ENCODE measurements at places on chromosomes 6 and 20.

GRCh38 chr6:33620158-33620855 is 815 bp upstream of the ITPR3 start:
- peak; percentile 54 for DNase-seq

- peak; percentile 59 for DNase-seq
Observed at GRCh38 chr6:146028252-146028795, 538 bp upstream of the GRM1 start.

DNA sequence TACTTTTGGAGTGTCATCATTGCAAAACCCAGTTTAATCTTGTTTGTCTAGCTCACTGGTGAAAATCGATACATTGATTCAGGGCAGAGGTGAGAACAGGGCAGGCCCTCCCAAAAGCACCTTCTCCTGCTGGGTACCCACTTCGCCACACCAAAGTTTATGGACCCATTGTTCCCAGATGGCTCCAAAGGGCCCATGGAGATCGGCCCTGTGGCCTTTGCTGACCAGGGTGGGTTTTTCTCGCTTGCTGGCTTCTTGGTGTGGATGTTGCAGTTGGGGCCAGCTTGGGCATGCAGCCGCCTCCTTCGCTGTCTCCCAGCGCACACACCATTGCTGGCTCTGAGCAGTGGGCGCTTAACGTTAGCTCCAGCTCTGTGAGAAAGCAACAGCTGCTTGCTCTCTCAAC is 178.1 kb upstream of the PDE10A start:
- DNase-seq = no peak

DNA sequence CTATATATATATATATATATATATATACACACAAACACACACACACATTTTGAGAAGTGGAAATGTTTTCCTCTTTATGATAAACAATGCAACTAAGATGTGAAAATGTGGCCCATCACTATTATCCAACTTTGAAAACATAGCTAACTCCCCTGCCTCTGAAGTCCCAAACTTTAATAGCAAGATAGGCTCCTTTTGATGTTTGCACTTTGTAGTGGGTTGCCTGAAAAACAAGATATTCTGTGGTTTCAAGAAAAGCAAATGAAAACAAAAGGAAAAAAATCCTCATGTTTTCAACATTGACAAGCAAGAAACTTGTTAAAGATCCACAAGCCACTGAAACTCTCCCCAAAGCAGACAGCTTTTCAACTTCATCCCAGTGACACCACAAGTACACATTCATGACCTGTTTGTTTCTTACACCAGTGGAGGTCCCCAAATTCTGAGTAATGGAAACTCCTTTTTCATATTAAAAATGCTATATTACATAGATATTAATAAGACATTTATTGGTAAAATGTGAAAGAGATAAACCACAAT is 90.0 kb downstream of the IPCEF1 start:
- DNase-seq = no peak

GRCh38 chr20:21534453-21534852 is 20.6 kb upstream of the NKX2-2 start:
- no peak for DNase-seq

DNA sequence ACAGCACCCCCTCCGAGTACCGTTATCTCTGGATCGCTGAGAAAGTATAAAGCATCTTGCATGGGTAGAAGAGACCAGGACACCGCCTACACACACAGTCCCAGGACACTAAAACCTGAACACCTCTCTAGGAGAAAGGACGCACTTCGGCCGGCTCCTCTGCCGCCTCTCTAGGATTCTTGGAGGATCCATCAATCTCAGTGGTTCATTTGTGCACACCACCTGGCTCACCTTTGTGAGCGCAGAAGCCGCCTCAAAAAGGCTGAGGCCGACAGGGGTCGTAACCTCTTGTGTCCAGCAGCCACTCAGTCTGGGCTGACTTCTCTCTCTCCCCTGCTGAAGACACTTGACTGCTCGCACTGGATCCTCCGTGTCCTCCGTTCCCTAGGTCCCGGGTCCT is 13.5 kb downstream of the ZSCAN23 start:
- no peak for DNase-seq

DNA sequence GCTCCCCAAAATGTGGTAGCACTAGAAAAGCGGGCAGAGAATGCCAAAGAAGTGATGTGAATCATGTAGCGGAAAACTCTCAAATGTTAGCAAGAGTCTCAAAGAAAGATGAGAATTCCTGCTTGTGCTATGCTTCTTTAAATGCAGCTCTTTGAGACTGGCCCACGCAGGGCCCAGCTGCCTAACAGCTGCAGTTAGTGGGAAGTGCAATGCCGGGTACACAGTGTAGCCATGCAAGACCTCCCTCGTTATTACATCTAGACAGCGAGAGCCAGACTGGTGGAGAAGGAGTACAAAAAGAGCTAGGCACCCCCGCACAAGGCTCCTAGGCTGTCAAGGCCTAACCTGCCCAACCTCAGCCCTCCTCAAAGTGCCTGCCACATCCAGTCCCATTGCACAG is 201.7 kb upstream of the PRDM1 start:
- no peak for DNase-seq

All from stimulated activated CD8-positive, alpha-beta memory T cell treated with anti-CD3 and anti-CD28 coated beads, Interleukin-4, amount 100 ng/mL, for 48 hours (primary cell).